T-helper 17 cell (primary cell): ENCODE measurements at places on chromosomes 6 and 20. TPM values are rescaled to one million over a fixed set of nuclear protein-coding genes. Genes with fewer than 3 reads are reported as not detected.

DNA sequence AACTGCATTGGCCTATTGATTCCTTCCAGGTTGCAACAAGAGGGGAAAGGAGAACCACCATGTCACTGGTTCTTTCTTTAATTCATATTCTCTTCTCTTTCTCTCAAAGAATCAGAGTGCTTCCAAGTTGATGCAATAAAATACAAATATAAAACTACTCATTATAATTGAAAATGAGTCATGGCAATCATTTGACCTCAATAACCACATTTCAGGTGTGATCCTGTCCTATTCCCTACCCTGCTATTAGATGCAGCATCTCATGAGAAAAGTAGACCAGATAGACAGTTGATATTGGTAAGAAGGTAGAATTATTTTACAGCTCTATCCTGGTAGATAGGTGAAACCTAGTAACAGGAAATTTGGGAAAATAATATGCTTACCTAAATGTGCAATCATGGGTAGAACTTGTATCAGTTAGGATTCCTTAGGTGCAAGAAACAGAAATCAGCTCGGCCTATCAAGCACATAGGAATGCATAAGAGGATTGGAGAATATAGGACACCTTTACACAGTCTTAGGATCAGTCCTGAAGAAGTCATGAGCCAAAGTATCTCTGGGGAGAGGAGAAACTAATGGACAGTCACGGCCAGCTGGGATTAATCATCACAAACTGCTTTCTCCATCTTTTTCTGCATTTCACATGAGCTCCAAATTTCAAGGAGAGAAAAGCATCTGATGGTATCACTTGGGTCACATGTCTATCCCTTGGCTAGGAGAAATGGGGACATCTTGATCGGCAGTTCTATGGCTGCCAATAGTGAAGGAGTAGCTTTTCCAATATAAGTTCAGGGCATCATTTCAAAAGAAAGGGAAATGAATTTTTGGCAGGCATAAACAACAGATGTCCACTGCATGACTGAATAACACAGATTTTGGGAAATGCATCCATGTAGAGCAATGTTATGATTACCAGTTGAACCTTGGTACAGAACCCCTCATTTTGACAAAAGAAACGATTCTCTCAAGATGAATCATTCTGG is 19.3 kb upstream of the RNF146 start:
- H3K4me3 ChIP-seq, result no peak overlapping the region
- peaks cover 2% of the 10 kb centered on the region for H3K4me1 ChIP-seq
- no peaks in the 10 kb centered on the region for H3K36me3 ChIP-seq
- peaks cover 21% of the 10 kb centered on the region for H3K27me3 ChIP-seq
- DNase-seq, result no peak

DNA sequence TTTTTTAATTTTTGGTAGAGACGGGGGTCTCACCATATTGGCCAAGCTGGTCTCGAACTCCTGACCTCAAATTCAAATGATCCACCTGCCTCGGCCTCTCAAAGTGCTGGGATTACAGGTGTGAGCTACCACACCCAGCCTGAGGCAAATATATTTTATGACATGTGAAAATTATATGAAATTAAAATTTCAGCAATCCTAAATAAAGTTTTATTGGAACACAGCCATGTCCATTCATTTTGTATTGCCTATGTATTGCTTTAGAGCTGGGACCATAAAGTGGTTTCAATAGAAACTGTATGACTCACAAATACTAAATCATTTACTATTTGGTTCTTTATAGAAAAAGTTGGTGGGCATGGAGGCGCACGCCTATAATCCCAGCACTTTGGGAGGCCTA is 32.0 kb upstream of the GCM1 start:
- no peak for DNase-seq
- H3K27me3 ChIP-seq, result no peaks in the 10 kb centered on the region
- peak overlapping the region; percentile 90 for H3K27ac ChIP-seq
- peaks cover 19% of the 10 kb centered on the region for H3K4me1 ChIP-seq
- no peak overlapping the region for H3K4me3 ChIP-seq
- H3K36me3 ChIP-seq, result no peaks in the 10 kb centered on the region

GRCh38 chr6:124927806-124928205 is 34.4 kb upstream of the RNF217 start:
- H3K4me1 ChIP-seq, result no peaks in the 10 kb centered on the region
- H3K27me3 ChIP-seq, result peaks cover 6% of the 10 kb centered on the region
- H3K4me3 ChIP-seq, result no peak overlapping the region

DNA sequence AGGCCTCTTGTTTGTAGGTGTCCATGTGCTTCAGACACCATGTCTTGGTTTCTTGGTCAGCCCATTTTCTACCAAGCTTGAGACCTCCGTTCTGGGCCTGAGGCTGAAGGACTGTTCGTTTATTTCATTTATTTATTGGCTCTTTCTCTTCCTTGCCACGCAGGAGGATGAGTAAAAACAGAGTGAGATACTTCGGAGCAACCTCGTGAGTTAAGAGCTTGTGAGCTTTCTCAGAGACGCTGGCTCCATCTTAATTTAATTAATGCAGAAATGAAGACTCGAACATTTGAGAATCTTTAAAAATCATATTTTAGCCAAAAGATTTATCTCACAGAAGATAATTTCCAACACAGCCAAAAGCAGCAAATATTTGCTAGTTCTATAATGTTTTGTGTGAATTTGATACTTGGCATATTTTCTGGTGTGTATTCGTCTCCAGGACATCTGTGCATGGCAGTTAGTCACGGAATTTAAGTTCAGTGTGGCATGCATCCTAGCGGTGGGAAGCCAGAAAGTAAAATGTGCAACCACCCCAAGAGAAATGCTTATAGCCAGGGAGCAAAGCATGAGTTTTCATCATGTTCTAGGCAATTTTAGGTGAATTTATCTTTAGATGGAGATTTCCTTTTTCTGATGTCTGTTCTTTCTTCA is 76.0 kb downstream of the THBS2 start:
- no peak overlapping the region for H3K27ac ChIP-seq
- no peaks in the 10 kb centered on the region for H3K36me3 ChIP-seq
- H3K4me3 ChIP-seq, result no peak overlapping the region
- DNase-seq, result no peak
- H3K4me1 ChIP-seq, result no peaks in the 10 kb centered on the region

DNA sequence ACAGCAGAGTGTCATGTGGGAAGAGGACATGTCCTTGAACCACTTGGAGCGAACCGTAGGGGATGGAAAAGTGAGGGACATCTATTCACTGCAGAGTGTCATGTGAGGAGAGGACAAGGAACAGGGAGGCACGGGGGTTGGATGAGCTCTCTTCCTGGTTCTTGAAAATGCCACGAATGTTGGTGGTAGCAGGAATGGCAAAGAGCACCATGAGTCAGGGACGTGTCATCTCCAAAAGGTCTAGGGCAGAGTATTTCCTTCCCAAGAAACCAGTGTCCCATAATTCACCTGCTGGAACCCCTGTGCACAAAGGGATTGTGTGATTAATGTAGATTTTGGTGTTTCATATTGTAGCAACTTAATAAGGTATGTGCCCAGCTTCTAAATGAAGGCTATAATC is 136.8 kb downstream of the BFSP1 start:
- no peak overlapping the region for H3K4me3 ChIP-seq
- peaks cover 4% of the 10 kb centered on the region for H3K4me1 ChIP-seq
- peaks cover 19% of the 10 kb centered on the region for H3K27me3 ChIP-seq
- no peaks in the 10 kb centered on the region for H3K36me3 ChIP-seq
- DNase-seq, result no peak
- H3K27ac ChIP-seq, result no peak overlapping the region

DNA sequence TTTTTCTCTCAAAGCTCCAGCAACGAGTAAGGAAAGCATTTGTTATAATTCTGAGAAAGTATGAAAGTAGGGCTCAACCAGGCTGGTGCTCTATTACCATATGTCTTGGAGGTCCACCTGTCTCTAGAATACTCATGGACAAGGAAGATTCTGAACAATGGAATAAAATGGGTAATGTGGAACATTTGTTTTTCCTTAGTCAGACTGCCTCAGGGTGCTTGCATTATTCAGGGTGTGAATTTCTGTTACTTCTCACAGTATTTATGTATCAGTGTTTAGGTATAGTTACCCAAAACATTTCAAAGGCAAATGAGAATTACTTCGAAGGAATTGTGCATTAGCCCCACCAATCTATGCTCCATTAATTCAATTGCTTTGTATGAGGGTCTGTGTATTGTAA is 586.2 kb upstream of the CITED2 start:
- no peak overlapping the region for H3K4me3 ChIP-seq
- H3K27me3 ChIP-seq, result no peaks in the 10 kb centered on the region
- peaks cover 2% of the 10 kb centered on the region for H3K36me3 ChIP-seq

Gene LY6G6D
- not detected for total RNA-seq

Gene CBLN4
- not detected for total RNA-seq
